ENCODE measurements at places on chromosomes 1 and 21.

GRCh38 chr1:240784776-240785175 is 172.8 kb upstream of the GREM2 start:
- no peak for DNase-seq

DNA sequence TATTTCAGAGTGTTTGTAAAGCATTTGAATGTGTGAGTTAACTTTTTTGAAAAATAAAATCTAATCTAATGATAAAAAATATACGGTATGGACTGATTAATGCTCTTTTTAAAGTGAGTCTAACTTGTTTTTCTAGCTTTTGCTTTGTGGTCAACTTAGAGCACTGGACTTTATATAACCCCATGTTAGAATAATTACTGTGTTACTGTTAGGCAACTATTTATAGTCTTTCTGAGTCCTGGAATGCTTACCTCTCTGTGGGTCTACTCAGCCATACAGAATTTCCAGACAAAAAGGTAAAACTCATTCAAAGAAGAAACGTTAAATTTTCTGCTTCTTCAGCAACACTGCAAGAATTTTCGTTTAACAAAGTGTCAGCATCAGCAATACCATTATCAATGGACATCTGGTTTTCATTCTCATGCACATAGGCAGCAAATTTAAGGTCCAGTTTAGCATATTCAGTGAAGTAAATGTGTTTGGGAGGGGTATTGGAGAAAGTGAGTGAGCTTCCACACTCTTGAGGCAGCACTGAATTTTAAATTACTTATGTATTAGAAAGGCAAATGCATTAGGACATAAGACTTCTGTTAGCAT is 664.7 kb upstream of the NEGR1 start:
- no peak for DNase-seq

GRCh38 chr1:161805399-161806197 is 39.5 kb downstream of the ATF6 start:
- no peak for DNase-seq

GRCh38 chr1:228960705-228961104 is 225.4 kb downstream of the RHOU start:
- DNase-seq = no peak

GRCh38 chr1:52706136-52706670 is 8.1 kb upstream of the COA7 start:
- no peak for DNase-seq

- no peak for DNase-seq
Measured at GRCh38 chr1:153363641-153364040, 6.0 kb downstream of the S100A9 start.

GRCh38 chr1:230827081-230827681 is 41.1 kb downstream of the C1orf198 start:
- DNase-seq = no peak

- DNase-seq = no peak
Measured at GRCh38 chr1:225720937-225721336, 56.7 kb upstream of the SRP9 start.

- DNase-seq = no peak
Measured at GRCh38 chr1:28416509-28417194, 47.1 kb downstream of the PHACTR4 start.

DNA sequence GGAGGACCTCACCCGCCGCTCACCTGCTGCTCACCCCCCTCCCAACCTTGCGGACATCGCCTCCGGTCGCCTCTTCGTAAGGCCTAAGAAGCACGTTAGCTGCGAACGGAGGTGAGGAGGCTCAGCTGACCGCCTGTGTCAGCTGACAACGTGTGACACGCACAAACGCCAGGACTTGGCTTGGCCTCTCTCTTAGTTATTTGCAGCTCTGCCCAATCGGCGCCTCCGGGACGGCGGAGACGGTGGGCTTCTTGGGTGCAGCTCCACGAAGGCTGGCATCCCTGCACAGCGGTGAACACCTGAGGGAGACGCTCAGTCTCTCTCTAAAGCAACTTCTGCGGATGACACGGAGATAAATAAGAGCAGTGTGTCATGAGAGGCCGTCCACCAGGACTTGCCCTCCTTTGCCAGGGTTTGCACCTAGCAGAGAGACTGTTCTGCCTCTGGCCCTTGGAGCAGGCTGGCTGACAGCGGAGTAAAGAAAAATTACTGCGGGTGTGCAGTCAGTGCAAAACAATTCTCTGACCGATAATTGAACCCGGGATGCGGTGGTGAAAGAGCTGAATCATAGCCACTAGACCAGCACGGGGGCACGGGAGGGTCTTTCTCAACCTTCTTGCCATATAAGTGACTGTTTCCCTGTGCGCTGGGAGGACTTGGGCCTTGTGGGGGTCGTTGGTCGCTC is 318.9 kb downstream of the FAM72C start:
- DNase-seq = no peak

DNA sequence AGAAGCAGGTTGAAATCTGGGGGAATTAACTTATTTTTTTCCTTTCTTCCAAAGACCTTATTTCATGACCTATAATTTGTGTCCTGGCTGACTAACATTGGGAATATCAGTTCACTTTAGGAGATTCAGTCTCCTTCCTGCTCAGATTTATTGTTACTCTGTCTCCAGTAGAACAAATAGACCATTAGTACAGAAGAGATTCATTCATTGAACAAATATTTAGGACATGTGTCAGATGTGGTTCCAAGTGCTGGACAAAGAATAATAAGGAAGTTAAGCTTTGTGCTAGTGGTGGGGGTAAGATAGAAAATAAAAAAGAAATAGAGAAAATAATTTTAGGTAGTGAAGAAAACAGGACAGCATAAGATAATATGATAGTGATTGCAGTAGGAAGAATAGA is 20.3 kb downstream of the ZMYM4 start:
- DNase-seq = no peak

- DNase-seq = no peak
Measured at GRCh38 chr1:43930949-43931275, 2.7 kb upstream of the ARTN start.

DNA sequence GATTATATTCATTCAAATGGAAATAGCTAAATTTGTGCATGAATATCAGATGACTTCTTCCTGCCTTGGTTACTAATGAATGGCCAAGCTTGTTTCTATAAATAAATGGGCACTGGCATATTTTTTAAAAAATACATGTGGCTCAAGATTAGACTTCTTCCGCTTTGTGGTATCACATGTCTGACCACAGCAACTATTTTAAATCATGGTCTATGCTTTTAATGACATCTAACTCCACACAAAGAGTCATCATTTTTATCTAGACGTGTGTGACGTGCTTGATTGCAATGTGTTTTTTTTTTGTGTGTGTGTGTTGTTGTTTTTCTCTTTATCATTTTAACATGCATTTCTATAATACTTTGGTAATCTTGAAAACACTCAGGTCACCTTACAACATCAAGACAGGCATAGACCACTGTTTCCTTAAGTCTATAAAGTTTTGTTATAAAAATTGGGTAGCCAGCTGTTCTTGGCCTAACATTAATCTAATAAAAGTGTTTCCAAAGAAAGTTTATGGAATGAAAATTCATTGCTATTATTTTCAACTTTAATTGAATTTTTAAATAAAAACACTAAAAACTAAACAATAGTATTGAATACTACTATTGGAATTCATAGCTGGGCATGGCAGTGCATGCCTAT is 29.5 kb downstream of the RGS1 start:
- no peak for DNase-seq

DNA sequence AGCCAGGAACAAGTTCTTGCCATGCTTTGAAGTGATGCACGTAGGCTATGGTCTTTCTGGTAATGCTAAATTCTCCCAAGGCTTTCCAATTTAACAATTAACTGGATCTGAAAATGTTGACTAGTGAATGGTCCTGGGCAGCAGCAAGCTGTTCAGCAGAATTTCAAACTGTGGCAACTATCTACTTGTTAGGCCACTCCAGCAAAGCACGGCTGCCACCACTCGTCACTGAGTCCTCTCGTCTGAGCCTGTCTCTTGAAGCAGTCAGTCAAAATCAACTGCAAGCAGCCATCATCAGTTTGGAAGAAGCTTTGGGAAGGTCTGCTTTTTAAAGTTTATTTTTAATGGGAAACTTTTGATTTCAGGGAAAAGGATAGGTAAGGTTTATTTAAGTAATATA is 6.1 kb downstream of the FLVCR1 start:
- no peak for DNase-seq

DNA sequence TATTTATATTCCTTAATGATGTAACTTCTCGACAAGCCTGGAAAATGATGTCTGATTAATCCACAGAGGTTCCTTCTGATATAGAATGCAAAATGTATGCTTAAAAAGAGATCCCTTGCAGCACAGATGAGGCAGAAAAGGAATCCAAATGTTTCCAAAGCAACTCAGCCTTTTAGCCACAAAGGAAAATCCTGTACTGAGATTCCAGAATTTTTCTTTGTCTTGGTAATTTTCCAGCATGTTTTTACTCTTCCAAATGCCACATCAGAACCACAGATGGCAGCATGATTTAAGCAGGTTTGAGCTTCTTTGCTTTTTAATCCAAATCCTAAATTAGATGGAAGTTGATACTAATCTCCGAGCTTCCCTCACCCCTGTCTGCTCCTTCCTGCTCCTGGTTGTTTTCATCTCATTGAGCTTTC is 176.4 kb upstream of the PALMD start:
- DNase-seq = no peak

DNA sequence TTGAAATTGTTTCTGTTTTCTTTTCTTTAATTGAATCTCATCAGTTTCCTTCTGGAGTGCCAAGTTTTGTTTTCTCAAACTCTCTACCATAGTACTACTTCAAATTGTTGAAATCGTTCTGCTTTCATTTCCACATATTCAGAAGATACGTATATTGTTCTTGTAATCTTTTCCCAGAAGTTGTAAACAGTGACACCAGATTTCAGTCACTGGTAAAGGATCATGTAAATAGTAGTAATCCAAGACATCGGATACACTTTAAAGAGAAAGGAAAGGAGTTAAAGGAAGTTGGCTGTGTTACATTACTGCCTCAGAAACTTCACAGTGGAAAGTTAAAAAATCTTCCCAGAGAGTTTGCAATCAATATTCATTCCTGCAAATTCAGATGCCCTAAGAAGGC is 67.5 kb downstream of the RGL1 start:
- no peak for DNase-seq

DNA sequence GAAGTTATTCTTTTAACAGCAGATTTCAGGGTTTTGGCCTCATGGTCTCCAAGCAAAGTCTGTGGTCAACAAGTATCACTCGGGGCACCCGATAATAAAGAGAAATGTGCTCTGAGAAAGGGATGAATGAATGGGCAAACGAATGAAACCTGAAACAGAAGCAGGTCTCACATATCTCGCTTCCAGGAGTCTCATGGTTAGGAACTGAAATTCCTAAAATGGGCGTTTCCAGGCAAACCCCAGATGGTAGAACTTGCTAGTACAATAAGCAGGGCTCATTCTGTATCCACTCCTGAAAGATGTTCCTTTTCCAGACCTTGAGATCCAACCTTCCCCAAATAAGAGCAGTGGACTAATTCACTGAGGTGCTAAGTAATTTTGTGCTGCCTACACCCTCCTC is 87.2 kb downstream of the LAMC2 start:
- no peak for DNase-seq

DNA sequence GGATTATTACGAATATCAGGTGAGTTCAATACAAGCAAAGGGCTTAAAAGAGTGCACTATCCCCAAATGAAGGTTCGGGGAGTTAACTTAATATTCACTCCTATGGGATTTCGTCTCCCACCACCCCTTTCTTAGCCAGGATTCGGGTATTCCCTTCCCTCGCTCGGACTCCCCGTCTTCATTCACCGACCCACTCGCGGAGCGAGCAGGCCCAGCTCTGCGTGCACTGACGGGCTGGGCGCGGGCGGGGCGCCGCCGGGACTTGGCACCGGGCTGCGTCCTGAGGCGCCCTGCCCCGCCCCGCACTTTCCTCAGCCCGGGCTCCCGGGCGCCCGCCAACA is 7.7 kb upstream of the MPZL1 start:
- DNase-seq = no peak

DNA sequence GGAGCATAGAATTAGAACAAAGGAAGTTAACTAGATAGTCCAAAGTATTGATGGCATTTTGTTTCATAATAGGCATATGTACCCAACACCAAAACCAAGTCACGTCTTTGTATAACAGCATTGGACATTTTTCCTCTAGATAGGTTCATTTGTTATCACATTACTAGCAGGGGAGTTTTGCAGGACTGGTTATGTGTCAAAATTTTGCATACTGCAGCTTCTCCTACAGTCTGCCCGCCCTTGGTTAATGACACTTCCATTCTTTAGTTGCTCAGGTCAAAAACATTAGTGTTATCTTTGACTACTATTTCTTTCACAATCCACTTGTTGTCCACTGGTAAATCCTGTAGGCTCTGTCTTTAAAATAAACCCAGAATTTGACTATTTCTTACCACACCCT is 8.9 kb downstream of the CAPZA1 start:
- DNase-seq = no peak

GRCh38 chr1:115089420-115090185 is at the start of gene TSPAN2:
Gene TSPAN2 (minus strand): TSS chr1:115089503. CDS start chr1:115089432, 71 bp downstream.
- peak; percentile 57 for DNase-seq

GRCh38 chr21:43355925-43356289 is 71.0 kb downstream of the SIK1 start:
- no peak for DNase-seq

DNA sequence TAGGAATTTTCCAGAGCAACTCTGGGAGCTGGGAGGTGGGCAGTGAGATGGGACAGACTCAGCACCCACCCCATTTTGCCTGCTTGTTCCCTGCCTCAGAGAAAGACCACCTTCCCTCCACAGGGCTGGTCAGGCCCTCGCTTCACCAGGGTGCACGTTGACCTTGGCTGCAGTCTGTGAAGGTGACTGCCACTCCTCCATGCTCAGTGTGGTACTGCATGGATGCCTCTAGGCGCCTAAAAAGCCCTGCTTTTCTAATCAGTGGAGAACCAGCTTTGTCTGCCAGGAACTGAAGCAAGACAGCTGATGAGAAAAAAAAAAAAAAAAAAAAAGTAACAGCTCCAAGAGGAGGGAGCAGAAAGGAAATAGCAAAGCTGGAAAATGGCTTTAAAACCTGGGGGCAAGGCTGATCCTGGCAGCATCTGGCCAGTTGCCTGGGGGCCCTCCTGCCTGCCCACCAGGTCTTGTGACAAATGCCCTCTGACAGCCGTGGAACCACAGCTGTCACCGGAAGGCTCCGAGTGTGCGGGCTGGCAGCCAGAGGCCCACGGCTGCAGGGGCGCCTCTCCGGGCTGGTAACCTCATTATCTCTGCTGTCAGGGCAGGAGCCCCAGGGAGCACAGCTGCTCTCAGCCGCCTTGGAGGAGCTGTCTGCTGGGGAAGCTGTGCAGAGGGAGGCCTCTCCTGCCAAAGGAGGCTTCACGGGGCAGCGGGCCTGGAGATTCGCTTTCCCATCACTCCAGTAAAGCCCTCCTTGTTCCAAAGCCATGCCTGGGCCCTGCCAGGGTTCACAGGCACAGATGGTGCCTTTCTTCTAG is 13.7 kb downstream of the KIAA1614 start:
- DNase-seq = no peak
